ENCODE measurements at places on chromosomes 3 and 15. TPM values are rescaled to one million over a fixed set of nuclear protein-coding genes. Genes with fewer than 3 reads are reported as not detected.
A peak's percentile ranks its signal among the peaks of the same experiment; 100 is the strongest.

The OR5AC2 gene
- not detected for total RNA-seq

GRCh38 chr3:30649572-30650318 lies 43.3 kb downstream of the TGFBR2 start:
- DNase-seq = no peak

DNA sequence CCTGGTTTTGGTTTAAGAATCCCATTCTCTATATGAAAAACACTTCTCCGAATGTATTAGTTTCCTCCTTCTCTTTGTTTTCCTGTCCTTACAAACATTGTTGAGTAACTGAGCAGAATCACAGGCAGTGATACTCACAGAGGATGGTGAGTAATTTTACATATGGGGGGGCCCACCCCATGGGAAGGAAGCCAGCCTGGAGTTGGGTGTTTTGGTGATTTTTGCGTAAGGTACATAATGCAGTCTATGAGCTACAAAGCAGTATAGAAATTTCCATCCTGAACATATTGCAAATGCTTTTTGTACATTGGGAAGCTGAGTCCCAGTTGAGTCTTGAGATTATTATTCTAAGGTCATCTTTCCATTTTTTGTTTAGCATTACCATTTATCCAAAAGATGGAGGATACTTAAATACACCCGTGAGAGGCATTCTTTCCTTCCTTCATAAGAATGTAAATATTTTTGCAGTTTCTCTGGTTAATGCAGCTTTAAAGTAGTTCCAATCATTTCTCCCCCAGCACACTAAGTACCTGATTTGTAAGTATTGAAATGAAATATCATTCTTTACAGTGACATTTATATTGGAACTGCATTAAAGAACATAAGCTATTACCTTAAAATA lies 476.8 kb downstream of the AGBL1 start:
- no peak for DNase-seq

The DLEC1 gene
- total RNA-seq = not detected

The GHSR gene
- not detected for total RNA-seq

DNA sequence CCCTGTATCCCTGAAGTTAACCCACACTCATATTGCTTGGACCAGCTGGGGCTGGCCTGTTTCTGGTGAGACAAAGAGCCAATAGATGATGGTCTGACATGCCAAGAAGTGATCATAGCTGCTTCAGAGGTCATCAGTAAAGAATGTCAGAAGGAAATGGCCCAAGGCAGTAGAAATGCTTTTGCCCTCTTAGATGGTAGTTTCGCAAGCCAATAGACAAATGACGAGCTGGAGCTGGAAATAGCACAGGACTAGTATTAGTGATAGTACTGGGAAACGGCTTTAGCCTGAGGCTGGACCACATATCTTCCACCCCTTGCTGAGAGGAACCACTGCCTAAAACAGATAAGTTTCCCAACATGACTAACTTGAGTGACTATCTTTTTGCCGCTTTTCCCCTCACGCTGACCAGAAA lies 176.1 kb upstream of the THBS1 start:
- DNase-seq = peak; percentile 99

GRCh38 chr3:10753964-10754363 lies 62.1 kb upstream of the SLC6A11 start:
- DNase-seq = peak; percentile 26

DNA sequence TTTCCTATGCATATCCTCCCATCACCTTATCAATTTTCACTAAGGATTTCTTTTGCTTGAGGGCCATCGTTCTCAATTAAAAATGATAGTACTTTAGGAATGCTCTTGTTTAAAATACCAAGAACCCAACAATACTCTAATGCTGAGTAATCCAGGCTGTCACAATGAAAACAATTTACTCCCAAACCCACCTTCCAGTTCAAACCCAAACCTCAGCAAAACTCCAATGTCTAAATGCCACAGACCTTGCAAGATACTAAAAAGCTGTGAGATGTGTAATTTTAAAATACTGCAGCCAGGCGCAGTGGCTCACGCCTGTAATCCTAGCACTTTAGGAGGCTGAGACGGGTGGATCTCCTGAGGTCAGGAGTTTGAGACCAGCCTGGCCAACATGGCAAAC lies 889.8 kb downstream of the ROBO1 start:
- peak; percentile 71 for DNase-seq

The PCSK6 gene
- total RNA-seq = not detected

- peak; percentile 56 for DNase-seq
Measured at GRCh38 chr3:169062501-169062900, 601.0 kb downstream of the MECOM start.

DNA sequence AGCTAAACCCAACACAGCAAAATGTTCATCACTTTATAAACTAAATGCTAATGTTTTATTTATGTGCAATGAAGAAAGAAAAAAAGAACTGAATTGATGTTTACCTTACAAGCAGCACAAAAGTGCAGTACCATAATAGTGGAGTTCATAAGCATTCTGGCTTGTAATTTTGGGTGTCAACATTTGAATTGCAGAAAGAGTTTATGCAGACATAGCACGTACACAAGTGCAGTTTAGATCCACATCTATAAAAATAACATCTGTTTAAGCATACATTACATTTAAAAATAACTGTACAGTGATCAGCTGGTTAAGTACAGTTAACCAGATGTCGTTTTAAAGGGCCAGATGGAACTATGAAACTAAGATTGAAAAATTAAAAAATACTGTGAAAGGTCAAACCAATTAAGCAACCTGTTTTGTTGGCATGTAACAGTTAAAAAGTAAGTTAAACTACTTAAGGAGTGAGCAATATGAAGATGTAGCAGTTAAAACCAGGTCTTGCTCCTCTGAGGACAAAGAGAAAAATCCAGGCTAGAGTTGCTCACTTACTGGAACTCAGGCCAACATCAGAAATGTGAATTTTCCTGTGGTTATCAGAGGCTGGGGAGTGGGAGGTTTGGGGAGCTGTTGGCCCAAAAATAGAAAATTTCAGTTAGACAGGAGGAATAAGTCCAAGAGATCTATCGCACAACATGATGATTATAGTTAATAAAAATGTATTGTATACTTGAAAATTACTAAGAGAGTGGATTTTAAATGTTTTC lies 204.9 kb upstream of the MDFIC2 start:
- DNase-seq = no peak

DNA sequence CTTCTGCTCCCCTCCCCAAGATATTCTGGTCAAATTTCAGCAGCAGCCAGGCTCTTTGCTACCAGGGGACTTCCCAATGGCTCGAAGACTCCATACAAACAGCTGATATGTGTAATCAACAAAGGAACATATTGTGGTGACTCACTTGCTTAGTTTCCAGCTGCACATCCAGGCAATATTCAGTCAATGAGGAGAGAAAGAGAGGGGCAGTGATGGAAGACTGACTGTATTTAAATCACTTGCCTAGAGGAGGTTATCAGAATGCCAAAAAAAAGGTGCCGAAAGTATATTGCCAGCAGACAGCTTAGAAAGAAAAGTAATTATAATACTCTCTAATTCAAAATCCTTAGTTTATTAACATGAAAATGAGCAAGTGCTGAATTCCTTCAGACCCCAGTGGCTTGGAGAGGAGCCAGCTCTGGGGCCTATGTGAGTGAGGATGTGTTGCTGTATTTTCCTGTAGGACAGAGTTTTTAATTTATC lies 236.5 kb downstream of the LRTM1 start:
- peak; percentile 56 for DNase-seq

The GOLGA6L7 gene
- total RNA-seq = not detected

The CFAP20DC gene
- total RNA-seq = not detected

- DNase-seq = peak; percentile 15
Measured at GRCh38 chr15:48330105-48330785, 984 bp upstream of the DUT start.

- DNase-seq = no peak
Measured at GRCh38 chr3:137554242-137554641, 209.9 kb upstream of the SOX14 start.

GRCh38 chr3:44954304-44954703 lies 21.7 kb downstream of the ZDHHC3 start:
- DNase-seq = no peak

- peak; percentile 71 for DNase-seq
Measured at GRCh38 chr3:135982404-135982761, 16.9 kb downstream of the PPP2R3A start.

The MOBP gene
- total RNA-seq = not detected

The AHSG gene
- not detected for total RNA-seq

The GOLGA8F gene
- total RNA-seq = 0.12 TPM

The CPA3 gene
- total RNA-seq = 0.30 TPM

- DNase-seq = no peak
Measured at GRCh38 chr3:12388185-12388584, 96.1 kb upstream of the TSEN2 start.

GRCh38 chr3:129282727-129283327 lies 4.2 kb downstream of the HMCES start:
- DNase-seq = peak; percentile 87

The CCR3 gene
- total RNA-seq = 0.20 TPM

The TEX9 gene
- total RNA-seq = 4.3 TPM

The CYP11A1 gene
- 0.10 TPM for total RNA-seq

GRCh38 chr3:195093731-195094130 lies 177.2 kb downstream of the XXYLT1 start:
- no peak for DNase-seq

- no peak for DNase-seq
Measured at GRCh38 chr3:152376351-152377183, 107.8 kb downstream of the MBNL1 start.

DNA sequence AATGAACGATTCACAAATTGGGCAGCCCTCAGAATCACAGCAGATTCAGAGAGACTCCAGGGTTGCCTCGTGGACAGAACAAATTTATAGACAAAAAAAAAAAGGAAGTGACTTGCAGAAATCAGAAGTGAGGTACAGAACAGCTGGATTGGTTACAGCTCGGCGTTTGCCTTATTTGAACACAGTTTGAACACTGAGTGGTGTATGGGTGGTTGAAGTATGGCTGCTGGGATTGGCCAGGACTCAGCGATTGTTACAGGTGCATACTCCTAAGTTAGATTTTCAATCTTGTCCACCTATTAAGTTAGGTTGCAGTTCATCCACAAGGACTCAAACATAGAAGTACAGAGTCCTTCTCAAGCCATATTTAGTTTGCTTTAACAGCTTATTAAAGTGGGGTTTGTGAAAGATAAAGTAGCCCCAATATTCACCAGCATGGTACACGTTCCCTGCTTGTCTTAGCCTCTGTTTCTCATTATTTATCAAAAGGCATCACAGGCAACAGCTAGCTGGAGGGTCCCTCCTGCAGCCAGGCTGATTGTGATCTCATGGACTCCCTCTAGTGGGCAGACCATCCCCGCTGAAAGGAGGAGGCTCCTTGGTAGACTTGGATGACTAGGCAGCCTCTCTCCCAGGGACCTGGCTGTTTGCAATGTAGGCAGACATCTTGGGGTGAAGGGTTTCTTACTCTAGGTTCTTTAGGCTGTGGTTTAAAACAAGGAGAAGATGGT lies 17.6 kb upstream of the ALDH1L1 start:
- peak; percentile 80 for DNase-seq

DNA sequence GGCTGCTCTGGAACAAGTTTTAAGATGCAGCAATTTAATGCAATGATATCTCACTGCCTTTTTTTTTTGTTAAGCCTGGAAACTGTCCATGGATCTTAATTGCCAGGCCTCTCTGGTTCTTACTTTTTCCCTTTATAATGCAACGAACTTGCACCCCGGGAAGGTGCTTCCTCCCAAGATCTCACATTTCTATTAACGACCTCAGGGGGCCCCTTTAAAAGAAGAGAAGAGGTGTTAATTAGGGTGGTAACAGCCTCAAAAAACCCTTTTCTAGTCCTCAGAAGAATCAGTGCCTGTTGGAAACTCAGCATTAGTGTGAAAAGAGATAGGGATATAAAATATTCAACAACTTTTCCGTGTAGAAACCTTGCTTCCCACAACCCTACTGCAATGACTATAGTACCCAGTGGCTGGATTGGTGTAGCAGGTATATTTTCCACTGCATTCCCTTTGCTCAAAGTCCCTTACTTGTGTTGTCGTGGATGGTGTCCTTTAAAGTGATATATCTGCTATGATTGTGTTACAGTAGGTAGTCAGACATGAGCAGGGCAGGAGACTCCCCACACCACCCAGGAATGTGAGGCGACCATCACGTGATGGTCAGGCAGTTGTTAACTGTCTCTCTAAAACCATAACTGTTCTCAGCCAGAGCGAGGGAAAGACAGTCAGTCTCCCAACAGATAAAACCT lies 121.8 kb downstream of the CTNNB1 start:
- no peak for DNase-seq

- no peak for DNase-seq
Measured at GRCh38 chr15:26968806-26969205, 2.2 kb upstream of the GABRG3 start.

- DNase-seq = peak; percentile 24
Measured at GRCh38 chr3:188760408-188760807, 411.4 kb upstream of the TPRG1 start.

DNA sequence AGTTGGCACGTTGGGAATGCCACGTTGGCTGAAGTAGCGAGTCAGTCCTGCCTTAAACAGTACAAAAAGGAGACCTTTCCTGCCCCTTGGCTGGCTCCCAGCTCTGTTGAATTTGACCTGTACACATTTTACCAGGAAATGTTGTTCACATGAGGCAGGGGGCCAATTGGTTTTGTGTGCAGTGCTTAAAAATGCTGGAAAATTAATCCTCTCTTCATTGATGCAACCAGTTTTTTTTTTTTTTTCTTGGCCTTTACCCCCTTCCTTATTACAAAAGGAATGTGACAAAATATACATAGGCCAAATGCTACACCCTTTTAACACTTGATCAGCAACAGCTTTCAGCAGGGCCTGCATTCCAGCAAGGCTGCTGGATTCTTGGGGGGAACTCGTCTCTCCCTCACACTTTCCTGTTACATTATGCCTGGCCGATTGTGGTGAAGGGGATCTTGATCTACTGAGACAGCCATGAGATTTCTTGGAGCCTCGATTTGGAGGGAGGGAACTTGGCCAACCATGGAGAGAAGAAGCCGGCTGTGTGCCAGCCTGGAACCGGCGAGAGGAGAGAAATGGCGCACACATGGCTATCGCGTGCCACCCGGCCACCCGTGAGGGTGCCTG lies 93.1 kb downstream of the DNASE1L3 start:
- DNase-seq = peak; percentile 33

DNA sequence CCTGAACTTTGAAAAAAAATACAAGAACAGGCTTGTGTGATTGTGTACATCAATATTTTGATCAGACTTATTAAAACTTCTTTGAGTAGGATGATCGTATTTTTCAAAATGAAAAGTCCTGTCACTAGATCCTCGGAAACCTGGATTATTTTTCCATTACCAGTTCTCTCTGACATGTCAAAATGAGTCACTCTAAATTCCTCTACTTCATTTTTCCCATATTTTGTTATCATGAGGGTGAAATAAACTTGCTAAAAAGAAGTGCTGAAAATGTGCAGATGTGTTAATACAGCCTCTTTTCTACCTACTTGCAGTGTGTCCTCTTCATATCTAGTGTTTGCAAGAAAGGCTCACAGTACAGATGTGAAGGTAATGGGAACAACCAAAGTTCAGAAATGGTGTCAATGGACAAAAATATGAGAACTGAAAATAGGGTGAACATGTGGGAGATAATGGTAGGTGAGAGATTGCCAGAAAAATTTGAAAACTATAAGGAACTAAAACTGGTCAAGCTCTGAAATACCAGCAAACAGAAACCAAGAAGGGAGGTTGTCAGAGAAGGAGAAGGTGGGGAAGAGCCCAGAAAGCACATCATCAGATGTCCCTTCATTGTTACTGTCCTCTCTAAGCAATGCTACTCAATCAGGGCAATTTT lies 108.2 kb downstream of the EOMES start:
- no peak for DNase-seq

GRCh38 chr3:190096345-190096744 lies 24.4 kb downstream of the P3H2 start:
- no peak for DNase-seq

The KPNA4 gene
- 40.0 TPM for total RNA-seq

Data from M059J (cell line).